HuH-7 (cell line): ENCODE measurements at places on chromosomes 6 and 20.

GRCh38 chr20:60030471-60030870, 72.2 kb downstream of the CDH26 start:
- DNase-seq = no peak

- no peak for DNase-seq
Observed at GRCh38 chr20:24441661-24442060, 27.8 kb upstream of the SYNDIG1 start.

GRCh38 chr20:2800521-2801285, at the start of gene CPXM1:
Gene CPXM1 (minus strand): TSS chr20:2800627. CDS start chr20:2800572, 55 bp downstream.
- no peak for DNase-seq

- no peak for DNase-seq
Observed at GRCh38 chr6:132458887-132459604, 53.9 kb downstream of the STX7 start.

GRCh38 chr20:57902473-57902872, 192.7 kb upstream of the PMEPA1 start:
- DNase-seq = no peak

DNA sequence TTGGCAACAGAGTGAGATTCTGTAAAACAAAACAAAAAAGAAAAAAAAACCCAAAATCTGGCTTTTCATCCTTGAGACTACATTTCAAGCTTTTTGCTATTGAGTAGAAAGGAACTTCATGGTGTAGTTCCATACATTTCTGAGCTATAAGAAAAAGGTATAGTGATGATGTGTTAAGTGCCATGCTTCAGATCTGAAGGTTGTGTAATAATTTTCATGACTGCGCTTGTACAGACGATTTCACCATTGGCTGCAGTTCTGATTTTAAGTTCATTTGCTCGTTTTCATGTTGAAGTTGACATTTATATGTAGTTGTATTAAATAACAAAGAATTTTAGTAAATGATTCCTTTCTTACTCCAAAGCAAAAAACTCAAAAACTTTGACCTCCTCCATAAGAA, 247.6 kb downstream of the ARID1B start:
- no peak for DNase-seq

DNA sequence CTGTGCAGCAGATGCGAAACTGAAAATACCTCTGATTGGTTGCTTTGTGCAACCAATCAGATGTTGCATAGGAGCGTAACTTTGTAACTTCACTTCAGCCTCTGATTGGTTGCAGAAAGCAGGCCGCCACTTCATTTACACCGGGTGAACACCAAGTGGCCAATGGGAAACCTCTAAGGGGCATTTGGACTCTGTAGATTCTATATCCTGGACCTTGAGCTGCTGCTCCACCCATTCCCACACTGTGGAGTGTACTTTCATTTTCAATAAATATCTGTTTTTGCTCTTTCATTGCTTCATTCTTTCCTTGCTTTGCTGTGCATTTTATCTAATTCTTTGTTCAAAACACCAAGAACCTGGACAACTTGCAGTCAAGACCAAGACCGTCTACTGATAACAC, 14.1 kb upstream of the NXT1 start:
- no peak for DNase-seq

- no peak for DNase-seq
Observed at GRCh38 chr6:100121854-100122609, 128.0 kb upstream of the MCHR2 start.

DNA sequence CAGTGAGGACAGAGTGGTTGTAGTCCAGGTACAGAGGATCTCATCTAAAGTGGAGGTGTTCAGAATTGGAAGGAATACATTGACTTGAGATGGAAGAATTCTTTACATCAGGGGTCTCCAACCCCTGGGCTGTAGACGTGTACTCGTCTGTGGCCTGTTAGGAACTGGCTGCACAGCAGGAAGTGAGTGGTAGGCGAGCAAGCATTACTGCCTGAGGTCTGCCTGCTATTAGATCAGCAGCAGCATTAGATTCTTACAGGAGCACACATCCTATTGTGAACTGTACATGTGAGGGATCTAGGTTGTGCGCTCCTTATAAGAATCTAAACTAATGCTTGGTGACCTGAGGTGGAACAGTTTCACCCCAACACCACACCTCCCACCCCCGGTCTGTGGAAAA, 121.1 kb downstream of the CDKAL1 start:
- DNase-seq = no peak

- DNase-seq = no peak
Observed at GRCh38 chr6:44147256-44147655, 11.4 kb upstream of the CAPN11 start.

DNA sequence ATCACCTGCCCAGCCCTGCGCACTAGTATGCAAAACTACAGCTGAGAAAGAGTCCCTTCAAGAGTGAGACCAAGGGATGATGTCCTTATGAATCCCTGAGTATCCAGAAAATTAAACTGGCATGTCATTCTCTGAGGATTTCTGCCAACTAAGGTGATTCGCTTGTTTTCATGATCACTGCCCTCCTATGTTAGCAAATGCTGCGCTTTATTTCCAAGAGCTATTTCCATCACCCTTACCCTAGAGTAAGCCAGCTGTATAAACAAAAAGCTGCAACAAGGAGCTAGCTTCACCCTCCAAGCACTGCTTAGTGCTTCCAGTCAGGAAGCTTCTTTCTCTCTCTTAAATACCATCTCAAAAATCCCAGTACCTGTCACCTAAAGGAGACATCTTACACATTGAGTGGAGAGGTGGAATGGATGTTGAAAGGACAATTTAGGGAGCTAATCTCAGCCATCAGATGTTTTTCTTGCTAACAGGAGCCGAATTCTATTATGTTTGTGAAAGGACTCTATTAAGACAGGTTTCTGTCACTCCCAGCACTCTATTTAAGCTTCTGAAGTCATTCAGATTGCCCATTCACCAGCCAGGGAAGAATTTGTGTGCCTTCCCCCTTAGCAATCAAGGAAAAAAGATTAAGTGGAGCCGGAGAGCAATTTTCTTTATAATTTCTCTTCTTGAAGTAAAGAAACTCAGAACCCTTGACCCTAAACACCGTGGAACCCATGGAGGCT, 322.2 kb downstream of the NRN1 start:
- no peak for DNase-seq

DNA sequence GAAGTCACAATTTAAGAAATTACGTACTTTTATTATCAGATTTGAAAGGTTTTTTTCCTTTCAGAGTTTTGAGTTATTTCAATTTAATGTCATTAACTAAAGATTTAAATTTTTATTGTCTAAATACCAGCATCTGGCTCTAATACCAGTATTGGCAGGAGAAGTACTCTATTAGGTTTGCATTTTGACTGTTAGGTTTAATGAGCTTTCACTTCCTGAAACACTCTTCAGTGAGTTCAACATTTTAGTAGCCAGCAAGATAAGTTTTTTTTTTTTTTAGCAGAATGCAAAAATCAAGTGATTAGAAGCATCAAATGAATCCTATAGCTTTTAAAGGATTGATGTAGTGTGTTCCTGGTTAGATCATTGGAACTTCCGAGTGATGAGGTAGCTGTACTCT, 34.0 kb upstream of the SCGN start:
- no peak for DNase-seq

DNA sequence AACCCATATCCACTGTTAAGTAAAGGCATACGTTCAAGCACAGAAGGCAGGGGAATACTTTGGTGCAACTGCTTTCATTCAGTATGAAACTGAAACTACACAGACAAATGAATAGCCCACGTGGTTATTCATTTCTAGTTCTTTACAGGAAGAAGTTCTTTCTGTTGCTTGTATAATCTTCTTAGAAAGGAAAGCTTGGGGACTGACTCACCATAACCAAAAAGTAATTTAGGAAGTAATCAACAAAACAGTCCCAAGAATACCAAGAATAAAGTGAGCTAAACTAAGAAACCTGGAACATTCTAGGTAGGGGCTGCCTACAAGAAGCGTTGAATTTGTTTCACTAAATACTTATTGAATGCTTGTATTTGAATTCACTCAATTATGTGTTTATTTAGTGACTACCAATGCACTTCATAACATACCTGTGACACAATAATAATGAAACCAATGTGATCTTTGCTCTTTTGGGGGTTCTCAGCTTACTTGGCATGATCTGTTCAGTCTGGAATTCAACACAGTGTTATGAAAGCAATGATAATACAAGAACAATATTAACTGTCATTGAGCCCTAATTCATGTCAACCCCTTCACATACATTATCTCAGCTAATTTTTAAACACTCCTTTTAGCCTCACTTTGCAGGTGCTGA, 25.1 kb upstream of the KIAA0408 start:
- DNase-seq = no peak

- DNase-seq = no peak
Observed at GRCh38 chr6:19317431-19317986, 519.7 kb upstream of the ID4 start.

- DNase-seq = no peak
Observed at GRCh38 chr6:43942616-43943015, 172.6 kb downstream of the VEGFA start.

DNA sequence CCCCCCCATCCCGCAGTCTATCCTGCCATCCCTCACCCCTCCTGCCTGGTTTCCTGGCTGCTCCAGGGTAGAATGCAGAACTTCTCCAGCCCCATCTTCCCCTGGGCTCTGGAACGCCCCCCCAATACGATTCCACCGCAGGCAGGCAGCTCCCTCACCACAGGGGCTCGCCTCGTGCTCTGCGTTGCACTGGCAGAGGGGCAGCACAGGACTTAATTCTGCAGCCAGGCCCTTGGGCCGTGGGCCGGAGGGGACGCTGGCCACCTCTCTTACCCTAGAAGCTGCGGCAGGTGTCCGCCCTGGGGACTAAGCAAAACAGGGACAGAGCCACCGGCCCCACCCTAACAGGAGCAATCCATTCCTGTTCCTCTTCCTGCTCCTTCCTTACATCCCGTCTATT, 263.9 kb downstream of the CDH4 start:
- DNase-seq = no peak

- DNase-seq = no peak
Observed at GRCh38 chr6:93040375-93040774, 379.0 kb downstream of the EPHA7 start.

DNA sequence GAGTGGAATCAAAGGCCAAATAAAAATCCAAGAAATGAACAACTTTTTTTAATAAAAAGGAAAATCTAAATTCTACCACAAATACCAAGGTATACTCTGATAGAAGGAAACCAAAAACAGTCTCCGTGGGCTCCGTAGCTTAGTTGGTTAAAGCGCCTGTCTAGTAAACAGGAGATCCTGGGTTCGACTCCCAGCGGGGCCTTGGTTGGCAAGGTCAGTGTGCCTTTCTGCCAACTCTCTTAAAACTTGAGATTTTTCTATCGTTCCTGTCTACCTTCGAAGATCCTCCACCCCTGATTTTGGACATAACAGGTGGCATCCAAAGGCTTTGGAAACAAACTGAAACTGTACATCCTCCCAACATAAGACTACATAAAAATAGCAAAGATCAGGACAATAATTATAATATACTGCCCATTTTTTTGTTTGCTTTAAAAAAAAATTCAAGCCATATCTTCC, 197.9 kb downstream of the TRIM27 start:
- DNase-seq = no peak

DNA sequence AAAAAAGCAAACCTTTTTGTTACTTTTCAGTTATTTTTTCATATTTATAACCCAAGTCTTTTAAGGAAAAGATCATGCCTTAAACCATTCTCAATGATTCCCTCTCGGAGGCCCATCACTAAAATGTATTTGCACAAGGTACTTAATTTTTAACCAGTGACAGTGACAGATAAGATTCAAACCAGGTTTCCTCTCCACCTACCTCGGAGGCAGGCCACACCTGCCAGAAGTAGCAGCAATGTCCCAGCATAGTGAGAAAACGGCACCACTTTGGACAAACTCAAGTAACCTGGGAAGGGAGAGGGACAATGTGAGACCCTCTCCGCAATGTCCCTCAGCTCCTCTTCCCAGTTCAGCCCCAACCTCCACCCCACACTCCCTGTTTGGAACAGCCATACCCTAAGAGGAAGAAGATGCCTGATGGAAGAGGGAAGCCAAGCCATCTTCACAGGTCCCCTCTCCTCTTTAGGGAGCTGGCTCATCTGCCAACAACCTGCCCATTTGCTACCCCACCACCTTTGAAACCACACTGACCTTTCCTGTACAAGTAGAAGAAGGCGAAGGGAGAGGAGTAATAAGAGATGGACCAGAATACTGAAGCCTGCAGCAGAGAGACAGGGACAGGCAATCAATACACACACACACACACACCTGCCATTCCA, 2.3 kb downstream of the ABHD16A start:
- DNase-seq = no peak

GRCh38 chr6:160031442-160031841, 62.6 kb downstream of the IGF2R start:
- no peak for DNase-seq

DNA sequence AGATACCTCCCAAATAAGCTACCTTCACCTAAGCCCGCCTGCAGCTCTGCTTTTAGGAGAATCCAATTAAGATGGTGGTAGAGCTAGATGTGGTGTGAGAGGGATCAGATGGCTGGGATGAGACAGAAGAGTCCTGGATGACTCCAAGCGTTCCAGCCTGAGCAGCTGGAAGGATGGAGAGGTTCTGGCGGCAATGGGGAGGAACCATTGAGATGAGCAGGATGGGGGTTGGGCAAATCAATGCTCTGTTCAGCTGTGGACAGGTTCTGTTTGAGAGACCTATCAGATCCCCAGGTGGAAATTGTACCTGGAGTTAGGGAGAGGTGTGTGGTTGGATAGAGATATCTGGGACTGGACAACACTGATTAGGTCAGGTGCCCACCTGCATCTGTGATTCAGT, 23.0 kb downstream of the PHACTR3 start:
- DNase-seq = no peak

- DNase-seq = no peak
Observed at GRCh38 chr6:15952231-15953151, 176.4 kb upstream of the MYLIP start.

DNA sequence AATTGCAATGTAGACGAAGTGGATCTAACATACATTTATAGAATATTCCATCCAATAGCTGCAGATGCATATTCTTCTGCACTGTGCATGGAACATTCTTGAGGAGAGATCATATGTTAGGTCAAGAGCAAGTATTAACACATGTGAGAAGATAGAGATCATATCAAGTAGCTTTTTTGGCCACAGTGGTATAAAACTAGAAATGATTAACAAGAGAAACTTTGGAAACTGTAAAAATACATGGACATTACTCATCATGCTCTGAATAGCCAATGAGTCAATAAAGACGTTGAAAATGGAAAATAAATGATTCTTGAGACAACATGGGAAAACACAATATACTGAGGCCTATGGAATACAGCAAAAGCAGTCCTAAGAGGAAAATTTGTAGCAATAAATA, 94.2 kb downstream of the STXBP5 start:
- DNase-seq = no peak

- DNase-seq = no peak
Observed at GRCh38 chr20:12984863-12985262, 23.9 kb upstream of the SPTLC3 start.

- DNase-seq = no peak
Observed at GRCh38 chr6:70310063-70310694, 7.3 kb upstream of the COL9A1 start.
